ENCODE measurements at places on chromosomes 13 and 19. TPM values are rescaled to one million over a fixed set of nuclear protein-coding genes. Genes with fewer than 3 reads are reported as not detected.
A peak's percentile ranks its signal among the peaks of the same experiment; 100 is the strongest.

DNA sequence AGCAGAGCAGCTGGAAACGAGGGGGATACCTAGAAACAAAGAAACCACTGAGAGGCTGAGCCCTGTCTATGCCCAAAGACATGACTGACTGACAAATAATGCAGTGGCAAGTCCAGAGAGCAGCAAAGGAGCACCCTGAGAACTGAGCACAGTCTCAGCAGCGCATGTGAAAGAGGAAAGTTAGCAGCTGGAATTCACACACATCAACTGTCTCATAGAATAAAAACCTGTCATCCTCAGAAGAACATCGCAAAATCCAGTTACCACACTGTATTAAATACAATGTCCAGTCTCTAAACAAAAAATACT, 24.1 kb upstream of the DLEU7 start:
- no peak overlapping the region for H3K27ac ChIP-seq
- H3K4me3 ChIP-seq, result no peak overlapping the region
- H3K4me1 ChIP-seq, result no peaks in the 10 kb centered on the region
- no peaks in the 10 kb centered on the region for H3K27me3 ChIP-seq
- H3K36me3 ChIP-seq, result no peaks in the 10 kb centered on the region
- DNase-seq, result no peak

DNA sequence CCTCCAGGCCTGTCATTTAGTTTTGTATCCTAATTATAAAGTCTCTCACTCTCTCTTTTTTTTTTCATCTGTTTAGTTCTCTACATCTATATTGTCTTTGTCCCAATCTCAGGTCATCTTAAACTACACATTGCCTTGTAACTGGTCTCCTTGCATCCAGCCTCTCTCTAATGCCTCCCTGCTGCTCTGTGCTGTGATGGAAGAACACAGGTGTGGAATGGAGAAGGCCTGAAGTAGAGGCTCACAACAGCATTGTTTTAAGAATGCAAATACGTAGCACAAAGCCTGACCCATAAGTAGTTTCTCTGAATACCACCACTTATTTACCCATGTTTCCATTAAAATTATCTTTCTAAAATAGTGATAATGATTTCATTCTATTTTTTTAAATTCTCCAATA, 108.8 kb upstream of the FRY start:
- DNase-seq, result no peak
- no peaks in the 10 kb centered on the region for H3K36me3 ChIP-seq
- no peaks in the 10 kb centered on the region for H3K27me3 ChIP-seq

- H3K36me3 ChIP-seq, result no peaks in the 10 kb centered on the region
- no peaks in the 10 kb centered on the region for H3K27me3 ChIP-seq
- no peak for DNase-seq
- H3K4me3 ChIP-seq, result no peak overlapping the region
- no peak overlapping the region for H3K27ac ChIP-seq
These were observed 58.4 kb downstream of the ZIC5 start for GRCh38 chr13:99913167-99913566.

DNA sequence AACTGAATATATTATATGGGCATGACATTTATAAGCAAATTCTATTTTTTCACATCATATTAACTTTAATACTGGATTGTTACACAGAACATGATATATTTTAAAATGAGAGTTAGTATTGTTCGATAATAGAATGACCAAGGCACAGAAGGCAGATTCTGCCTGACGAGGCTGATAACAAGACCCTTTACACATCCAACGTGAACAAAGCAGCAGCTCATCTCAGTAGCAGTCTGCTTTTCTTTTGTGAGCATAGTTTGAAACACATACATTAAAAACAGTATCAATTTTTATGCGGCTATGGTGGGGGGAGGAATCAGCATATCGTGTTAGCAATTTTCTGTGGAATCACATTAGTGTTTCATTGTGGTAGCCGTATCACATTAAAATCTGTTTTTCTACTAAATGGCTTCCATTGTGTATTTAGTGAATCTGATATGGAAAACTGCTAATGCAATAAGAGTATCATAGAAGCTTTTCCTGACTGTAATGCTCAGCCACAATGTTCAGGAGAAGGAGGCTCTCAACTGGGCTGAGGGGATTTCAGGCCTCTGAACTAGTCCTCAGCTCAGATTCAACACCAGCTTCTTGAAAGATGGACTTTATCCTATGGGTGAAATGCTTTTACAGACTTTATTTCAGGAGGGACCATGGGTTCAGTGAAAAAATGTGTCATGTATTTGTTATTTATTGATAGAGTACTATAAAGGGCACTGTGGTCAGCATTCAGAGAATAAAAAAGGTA, 4.0 kb downstream of the SMAD9 start:
- peak overlapping the region; percentile 8 for H3K27ac ChIP-seq
- H3K4me3 ChIP-seq, result no peak overlapping the region
- H3K27me3 ChIP-seq, result no peaks in the 10 kb centered on the region
- H3K4me1 ChIP-seq, result peaks cover 27% of the 10 kb centered on the region

The HRC gene
- total RNA-seq, result 0.98 TPM

The APOC1 gene
- total RNA-seq, result 397 TPM

The FLT3 gene
- total RNA-seq, result 0.89 TPM

Data from upper lobe of left lung (tissue), 6 donors.